M059J (cell line): ENCODE measurements at places on chromosomes 7 and 10.

DNA sequence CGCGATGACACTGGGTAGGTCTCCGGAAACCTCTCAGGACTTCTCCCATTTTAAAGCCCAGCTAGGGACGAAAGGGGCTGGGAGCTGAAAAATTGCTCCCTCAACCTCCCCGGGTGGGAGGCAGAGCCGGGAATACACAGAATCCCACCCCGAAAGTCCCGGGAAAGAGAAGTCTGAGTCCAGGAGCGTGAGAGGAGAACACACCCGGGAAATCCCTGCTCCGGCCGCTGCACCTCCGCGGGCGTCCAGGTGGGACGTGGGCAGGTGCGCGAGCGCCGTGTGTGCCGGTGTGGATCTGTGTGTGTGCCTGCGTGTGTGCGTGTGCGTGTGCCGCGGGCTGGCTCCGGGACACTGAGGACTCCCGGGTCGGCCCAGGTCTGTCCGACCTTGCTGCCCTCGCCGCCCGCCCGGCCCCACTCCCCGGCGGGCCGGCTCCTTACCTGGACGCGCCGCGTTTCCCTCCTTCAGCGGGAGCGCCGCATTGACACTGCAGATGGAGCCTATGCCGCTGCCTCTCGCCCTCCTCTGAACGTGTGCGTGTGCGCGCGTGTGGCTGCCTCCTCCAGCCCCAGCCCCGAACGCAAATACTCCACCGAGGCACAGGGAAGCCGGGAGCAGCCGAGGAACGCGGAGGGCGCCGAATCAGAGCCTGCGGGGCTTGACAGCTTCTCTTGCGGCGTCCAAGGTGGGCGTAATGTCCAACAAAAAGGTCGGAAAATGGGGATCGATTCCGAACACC lies at the start of gene PLXNA4:
Gene PLXNA4, minus strand, starts transcription at position 489 of the 739 bp plus-strand sequence. CDS start 67,777 bp downstream, outside the sequence.
- peak; percentile 33 for DNase-seq

GRCh38 chr10:48694371-48695030 lies 9.8 kb downstream of the WDFY4 start:
- no peak for DNase-seq

- DNase-seq = no peak
Measured at GRCh38 chr7:22295402-22296264, 61.3 kb downstream of the RAPGEF5 start.

GRCh38 chr7:50359995-50360925 lies 55.7 kb downstream of the IKZF1 start:
- peak; percentile 9 for DNase-seq
